ENCODE measurements at places on chromosomes 11 and 22. TPM values are rescaled to one million over a fixed set of nuclear protein-coding genes. Genes with fewer than 3 reads are reported as not detected.
A peak's percentile ranks its signal among the peaks of the same experiment; 100 is the strongest.

The BIK gene
- total RNA-seq: 1.6 TPM

The OR4A5 gene
- not detected for total RNA-seq

The KCTD14 gene
- not detected for total RNA-seq

The IL10RA gene
- total RNA-seq: 203 TPM

The TMEM191B gene
- 12.7 TPM for total RNA-seq

The GUCD1 gene
- total RNA-seq: 68.3 TPM

The TRPT1 gene
- 11.3 TPM for total RNA-seq

DNA sequence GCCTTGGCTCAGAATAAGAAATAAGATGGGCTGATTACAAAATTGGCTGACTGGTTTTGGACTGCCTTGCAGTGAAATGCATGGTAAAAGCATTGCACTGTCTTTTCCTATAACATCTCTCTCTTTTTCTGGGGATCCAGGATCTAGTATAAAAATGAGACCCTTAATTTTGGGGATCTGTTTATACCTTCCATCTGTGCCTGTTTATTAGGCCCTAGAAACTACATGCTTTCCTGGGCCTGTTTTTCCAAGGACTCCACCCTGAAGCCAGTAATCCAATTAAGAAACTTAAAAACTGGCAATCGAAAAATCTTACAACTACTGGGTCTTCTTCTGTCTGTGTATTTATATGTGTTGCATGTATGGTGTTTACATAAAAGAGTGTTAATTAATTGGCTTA lies 14.5 kb downstream of the HORMAD2 start:
- DNase-seq: no peak

GRCh38 chr22:44326491-44326885 lies 13.7 kb upstream of the SHISAL1 start:
- no peak for DNase-seq

DNA sequence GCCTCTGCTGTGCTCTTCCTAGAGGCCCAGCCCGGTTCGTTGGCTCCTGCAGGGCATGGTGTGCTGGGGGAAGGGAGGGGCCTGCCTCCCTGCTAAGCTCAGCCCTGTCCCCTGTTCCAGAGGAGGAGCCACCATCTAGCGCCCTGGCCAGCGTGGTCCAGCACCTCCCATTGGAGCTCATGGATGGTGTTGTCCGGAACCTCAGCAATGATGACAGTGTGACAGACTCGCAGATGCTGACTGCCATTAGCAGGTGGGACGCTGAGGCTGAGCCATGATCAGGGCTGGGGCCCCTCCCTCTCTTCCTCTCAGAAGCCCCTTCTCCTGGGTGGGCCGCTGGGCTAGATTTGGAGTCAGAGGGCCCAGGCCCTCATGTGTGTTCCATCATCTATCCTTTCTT lies 9.1 kb downstream of the USP35 start:
- no peak for DNase-seq

- no peak for DNase-seq
Measured at GRCh38 chr22:31148488-31148887, 8.2 kb upstream of the PLA2G3 start.

DNA sequence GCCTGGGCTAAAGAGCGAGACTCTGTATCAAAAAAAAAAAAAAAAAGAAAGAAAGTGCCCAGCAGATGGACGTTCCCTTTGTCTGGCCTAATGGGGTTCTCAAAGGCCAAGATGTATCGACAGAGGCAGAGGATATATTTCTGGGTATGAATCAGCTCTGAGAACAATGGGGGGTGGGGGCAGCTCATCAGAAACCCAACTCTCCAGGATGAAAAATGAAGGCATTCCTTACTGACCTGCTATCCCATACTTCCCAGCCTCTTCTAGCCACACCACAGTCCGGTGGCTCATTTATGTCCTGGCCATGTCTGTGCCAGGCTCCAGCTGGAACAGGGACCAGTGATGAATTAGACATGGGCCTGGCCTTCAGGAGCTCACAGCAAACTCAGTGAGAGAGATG lies 15.2 kb upstream of the POLD3 start:
- DNase-seq: no peak

DNA sequence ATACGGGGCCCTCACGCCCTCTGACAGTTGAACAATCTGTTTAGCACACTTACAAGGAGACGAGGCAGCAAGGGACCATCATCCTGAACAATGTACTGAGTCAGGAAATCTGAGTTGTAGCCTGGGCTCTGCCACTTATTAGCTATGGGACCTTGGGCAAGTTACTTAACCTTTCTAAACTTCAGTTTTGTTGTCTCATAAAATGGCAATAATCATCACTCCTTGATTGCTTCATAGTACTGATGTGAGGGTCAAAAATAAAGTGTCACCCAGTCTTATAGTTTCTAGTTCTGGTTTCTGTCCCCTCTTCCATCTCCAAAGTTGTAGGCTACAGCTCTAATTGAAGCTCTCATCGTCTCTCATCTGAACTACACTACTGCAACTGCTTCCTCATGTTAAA lies 46.7 kb downstream of the RELT start:
- DNase-seq: no peak

DNA sequence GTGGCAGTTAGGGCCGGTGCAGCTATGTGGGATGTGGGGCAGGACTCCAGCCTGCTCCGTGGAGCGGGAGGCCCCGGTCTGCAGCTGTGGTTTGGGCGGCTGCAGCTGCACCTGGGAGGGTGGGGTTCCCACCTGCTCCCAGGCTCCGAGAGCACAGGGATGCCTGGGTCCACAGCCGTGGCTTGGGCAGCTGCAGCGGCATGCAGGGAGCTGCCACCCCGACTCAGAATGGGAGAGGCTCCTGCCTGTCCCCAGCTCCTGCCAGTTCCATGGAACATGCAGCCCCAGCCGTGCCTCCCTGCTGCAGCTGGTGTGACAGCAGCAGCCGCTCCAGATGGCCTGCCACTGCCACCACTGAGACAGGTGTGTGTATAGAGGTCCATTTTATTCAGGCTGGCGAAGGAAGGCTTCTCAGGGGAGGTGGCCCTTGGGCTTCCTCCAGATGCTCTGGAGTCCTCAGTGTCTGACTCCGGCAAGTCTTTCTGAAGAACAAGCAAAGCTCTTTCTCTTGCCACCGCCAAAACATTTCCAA lies 21.8 kb upstream of the UPK3A start:
- DNase-seq: no peak

DNA sequence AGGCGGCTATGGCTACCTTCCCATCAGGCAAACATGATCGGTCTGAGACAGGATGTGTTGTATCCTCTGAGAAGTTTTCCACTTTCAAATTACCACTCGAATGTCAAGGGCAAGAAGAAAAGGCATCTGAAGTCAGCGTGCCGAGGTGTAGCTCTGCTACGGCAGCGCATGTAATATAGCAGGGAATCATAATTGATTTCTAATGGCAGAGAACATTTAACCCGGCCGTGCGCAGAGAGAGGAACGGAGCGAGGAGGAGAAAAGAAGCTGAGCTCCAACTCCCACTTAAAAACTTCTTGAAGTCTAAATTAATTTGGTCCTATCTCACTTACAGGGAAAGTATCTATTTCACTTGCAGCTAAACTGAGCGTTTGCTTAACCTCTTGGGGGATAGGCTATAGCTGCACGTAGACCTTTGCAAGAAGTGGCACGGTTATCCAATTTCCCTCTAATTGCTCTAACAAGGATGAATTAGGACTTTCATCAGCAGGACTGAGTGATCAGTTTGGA lies 137.3 kb upstream of the KIRREL3 start:
- DNase-seq: no peak

DNA sequence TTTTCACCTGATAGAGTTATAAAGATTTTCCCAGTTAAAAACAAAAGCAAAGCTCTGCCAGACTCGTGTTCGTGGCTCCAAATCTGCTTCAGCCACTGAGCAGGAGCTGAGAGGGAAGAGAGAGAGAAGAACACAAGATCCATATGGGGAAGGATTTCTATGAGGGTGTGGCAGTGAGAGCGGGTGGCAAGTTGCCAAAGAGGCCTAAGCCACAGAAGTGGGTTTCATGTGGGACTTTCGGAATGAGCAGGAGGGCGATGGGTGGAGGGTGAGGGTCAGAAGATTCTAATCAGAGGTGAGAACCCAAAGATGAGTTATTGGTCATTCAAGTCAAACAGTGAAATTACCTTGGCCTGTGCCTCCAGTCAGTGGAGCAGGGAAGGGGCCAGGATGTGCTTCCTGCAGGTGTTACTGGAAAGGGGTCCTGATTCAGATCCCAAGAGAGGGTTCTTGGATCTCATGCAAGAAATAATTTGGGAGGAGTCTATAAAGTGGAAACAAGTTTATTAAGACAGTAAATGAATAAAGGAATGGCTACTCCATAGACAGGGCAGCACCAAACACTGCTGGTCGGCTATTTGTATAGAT lies 40.5 kb upstream of the TOP3B start:
- DNase-seq: no peak

GRCh38 chr22:29813563-29813962 lies 24.5 kb downstream of the ASCC2 start:
- no peak for DNase-seq

- DNase-seq: peak; percentile 52
Measured at GRCh38 chr11:130131961-130132850, 27.4 kb upstream of the ST14 start.

DNA sequence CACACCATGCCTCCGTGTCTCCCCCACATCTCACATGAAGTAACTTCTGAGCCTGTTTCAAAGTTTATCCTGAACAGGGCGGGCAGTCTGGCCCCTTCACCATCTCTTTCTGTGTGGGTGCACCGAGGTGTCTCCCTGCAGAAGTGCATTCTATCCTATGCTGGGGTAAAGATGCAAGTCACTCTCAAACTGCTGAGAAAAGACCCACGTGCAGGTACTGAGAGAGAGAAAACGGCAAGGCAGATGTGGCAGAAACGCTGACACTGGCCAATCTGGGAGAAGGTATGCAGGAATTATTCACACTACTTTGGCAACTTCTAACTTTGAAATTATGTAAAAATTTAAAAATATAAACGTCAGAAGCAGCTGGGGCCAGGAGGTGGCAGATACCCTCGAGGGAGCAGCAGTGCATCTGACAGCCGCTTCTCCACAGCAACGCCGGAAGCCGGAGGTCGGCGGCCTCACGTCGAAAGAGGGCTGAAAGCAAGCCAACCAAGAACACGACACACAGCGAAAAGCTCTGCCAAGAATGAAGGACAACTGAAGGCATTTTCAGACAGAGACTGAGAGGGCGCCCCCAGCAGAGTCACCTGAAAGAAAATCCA lies 34.2 kb upstream of the MOB2 start:
- no peak for DNase-seq

DNA sequence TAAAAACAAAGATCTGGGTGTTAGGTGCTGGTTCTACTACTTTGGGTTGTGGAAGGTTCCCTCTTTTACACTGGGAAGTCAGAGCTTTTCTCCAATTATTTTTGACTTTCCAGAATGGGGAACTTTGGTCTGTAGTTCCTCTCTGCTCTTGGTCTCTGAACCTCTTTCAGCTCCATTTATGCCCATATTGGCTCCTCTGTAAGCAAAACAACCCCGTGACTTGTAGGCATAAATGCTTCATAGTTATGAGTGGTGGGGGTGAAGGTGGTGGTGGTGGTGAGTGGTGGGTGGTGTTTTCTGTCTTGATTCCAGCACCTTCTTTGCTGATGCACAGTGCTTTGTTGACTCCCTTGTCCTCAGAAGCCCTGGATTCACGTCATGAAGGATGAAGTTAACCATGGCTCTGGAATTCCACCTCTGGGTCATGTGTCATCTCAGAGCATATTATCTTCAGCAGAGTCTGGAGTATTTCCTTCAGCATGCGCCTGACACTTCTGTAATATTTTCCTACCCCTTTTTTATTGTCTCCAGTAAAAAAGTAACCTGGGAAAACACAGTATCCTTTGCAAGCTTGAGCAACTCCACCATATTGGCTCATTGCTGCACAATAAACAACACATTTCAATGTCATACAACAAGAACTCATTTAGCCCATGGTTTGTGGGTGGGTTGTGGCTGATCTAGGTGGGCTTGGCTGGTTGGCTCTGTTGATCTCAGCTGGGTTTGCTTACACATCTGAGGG lies 24.1 kb upstream of the GRK3 start:
- DNase-seq: no peak

- DNase-seq: no peak
Measured at GRCh38 chr11:32044158-32044863, 46.6 kb upstream of the RCN1 start.

DNA sequence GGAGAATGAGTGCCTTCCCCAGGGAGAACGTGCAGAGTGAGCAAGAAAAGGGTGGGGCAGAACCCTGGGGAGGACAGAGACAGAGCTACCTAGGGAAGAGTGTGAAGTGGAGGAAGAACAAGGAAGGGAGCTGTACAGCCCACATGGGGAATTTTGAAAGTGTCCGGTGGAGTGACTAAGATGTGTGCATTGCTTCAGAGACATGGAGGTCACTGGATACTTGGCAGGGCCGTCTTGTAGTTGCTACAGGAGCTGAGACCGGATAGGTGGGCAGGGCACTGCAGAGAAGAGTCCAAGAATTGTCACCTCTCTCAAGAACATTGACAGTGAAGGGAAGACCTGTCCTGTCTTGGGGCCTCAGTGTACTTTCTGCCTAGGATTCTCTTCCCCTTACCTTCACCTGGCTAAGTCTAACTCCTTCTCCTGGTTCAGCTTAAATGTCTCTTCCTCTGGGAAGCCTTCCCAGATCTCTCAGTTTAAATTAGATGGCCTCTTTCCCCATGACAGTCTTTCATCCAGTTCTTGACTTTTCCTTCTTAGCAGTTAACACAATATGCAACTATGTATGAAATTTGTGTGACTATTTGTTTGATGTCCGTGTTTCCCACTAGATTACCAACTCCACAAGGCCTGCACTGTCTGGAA lies 9.2 kb upstream of the P2RY6 start:
- no peak for DNase-seq

DNA sequence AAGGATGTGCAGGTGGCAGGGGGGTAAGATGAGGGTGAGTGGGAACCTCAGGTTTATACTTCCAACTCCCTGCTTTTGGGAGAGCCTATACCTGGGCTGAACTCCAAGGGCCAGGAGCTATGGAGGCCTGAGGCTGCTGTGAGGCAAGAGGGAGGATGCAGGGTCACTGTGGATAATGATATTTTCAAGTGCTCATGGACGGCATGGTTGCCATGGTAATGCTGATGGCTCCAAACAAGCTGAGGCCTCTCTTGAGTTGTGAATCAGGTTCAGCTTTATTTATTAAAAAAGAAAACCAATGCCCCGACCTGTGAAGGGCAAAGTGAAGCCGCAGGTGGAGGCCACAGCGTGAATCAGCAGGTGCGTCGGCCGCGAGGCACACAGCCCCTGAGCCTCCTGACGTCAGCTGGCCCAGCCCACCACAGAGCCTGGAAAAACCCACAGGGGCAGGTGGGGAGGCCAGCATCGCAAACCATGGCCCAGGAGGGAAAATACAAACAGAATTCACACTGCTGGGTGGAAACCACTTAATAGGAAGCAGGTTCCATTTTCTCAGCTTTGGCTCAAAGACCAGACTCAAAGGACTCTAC lies 17.4 kb upstream of the CREB3L1 start:
- no peak for DNase-seq

Data from CD4-positive, alpha-beta T cell (primary cell).